ENCODE measurements at places on chromosomes 12 and 14.

DNA sequence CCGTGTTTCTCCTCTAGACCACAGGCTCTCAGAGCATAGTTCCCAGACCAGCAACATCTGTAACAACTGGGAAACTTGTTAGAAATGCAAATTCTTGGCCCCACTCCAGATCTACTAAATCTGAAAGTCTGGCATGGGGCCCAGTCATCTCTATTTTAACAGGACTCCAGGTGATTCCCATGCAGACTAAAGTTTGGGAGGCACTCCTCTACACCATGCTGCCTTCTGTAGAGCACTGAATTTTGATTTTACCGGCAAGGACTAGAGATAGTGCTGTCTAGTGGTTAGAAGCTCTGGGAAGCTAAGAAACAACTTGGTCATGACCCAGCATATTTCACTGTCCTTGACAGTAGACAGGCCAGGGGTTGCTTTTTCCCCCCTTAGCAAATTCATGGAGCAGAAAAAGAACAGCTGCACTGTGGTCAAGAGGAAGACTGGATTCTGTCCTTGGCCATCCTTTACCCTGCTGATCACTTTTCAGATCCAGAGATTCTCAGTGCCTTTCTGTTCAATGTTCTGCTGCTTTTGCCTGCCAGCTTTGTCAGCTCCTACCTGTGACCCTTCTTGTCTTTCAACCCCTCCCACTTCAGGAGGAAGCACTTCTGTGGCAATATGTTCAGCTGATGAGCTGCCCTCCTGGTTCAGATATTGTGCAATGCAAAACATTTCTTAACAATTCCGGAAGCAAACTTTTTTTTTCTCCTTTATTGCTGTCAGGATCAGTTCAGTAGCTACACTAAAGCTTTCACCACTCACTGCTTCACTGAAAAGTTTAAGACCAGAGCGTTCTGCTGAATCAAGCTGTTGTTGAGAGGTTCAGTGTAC, 133.8 kb upstream of the NUDT4 start:
- DNase-seq: no peak

- DNase-seq: no peak
Observed at GRCh38 chr12:13377698-13378097, 181.2 kb downstream of the EMP1 start.

DNA sequence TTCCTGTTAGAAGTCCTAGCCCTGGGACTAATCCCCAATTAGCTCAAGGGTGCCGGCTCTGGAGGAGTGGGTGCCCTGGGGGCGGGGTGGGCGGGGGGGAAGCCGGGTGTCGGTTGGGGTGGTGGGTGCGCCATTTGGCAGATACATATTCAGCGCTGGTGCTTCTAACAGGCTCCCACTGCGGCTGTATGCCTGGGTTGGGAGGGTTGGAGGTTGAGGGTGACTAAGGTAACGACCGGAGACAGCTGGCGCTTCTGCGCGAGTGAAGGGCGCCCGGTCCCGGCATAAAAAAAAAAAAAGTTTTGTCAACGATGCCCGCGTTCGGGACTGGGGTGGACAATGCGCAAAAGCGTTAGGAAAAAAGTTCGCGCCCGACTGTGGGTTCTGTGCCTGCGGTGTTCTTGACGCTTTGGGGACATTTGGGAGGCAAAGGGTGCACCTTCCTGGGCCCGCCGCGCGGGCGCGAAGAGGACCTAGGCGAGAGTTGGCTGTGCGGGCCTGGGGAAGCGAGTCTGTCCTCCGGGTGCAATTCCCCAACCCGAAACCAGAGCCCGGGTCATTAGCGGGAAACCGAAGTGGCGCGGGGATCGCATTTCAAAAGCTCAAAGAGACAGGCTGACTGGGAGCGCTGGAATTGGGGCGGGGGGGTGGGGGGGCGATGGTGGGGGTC, 19.2 kb downstream of the TBX3 start:
- DNase-seq: no peak

DNA sequence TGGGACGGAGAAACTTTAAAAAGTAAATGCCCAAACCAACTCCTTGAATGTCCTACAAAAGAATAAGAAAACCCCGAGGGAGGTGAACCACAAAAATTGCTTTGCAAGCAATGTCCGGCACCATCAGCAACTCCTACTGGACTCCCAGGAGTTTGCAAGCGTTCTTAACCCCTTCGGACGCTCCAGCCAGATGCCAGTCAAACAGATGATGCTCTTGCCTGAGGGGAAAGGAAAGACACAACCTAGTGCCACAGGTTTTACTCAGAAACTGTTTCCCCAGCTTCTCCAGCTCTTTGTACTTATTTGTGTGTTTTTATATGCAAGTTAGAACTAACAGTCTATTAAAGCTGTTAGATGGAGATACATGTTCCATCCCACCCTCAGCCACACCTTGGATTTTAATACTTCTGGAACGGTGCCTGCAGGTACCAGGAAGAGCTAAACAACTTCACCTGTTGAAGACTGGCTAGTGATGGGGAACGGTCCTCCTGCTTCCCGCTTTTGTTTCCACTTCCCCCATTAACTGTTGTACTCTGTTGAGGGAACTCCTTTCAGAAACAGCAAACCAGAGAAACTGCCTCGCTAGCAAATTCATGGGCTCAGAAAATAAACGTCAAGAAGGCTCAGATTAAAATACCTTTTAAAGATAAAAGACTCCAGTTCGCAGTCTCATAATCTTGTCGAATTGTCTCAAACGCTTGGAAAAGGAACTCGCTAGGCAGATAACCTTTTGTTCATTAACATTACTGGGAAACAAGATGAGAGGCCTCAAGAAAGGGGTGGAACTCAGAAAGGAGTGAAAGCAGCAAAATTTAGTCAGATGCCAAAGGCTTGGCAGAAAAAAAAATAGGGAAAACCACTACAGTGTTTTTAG, 1.1 kb upstream of the FERMT2 start:
- DNase-seq: no peak

- DNase-seq: no peak
Observed at GRCh38 chr14:68342216-68342763, 450.6 kb downstream of the ZFP36L1 start.

DNA sequence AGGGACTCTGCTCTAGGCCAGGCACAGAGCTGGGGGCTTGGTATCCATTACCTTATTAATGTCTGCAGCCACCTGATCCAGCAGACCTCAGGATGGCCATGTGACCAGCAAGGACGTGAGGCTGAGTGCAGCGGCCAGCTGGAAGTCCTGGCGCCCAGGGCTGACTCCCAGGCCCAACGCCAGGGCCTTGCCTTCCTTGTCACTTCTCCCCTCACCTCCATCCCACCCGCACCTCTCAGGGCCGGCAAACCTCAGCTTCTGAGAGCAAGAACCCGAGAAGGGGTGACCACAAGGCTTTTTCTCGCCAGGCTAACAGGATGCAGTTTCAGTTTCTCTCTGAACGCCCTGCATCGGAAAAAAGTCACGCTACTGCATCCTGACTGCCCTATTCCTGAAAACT, 15.4 kb downstream of the RAB35 start:
- no peak for DNase-seq

GRCh38 chr12:98296462-98297079, 218.8 kb upstream of the TMPO start:
- no peak for DNase-seq

DNA sequence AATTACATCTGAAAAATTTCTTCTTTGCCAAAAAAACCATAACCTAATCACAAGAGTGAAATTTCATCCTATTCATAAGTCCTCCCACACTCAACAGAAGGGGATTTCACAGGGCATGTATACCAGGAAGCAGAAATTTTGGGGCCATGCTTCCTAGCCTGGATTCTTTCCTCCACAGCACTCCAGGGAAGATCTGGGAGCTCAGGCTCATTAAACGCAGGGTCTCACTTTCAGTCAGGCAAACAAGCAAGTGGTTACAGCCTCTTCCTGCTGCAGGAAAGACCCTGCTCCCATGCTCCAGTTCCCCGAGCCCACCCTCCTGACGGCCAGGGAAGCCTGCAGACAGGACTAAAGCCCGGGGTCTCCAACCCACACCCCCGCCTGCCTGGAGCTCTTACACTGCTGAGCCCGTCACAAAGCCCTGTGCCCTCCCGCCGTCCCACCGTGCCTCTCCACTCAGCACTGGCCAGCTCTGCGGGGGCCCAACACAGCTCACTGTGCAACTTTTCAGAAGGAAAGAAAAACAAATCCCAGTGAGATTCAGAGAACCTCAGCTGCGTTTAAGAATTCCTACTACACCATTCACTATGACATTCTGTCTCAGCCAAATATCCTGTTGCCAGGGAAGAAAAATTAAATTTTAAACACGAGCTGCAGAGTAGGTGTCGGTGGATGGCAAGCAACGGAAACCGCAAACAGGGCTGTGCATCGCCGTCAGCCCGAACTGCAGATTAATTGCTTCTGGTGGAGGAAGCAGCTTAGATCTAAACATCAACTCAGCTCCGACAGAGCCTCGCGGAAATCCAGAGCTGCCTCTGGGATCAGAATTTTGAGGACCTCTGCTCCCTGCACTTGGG, 106.7 kb upstream of the SFSWAP start:
- peak; percentile 20 for DNase-seq

DNA sequence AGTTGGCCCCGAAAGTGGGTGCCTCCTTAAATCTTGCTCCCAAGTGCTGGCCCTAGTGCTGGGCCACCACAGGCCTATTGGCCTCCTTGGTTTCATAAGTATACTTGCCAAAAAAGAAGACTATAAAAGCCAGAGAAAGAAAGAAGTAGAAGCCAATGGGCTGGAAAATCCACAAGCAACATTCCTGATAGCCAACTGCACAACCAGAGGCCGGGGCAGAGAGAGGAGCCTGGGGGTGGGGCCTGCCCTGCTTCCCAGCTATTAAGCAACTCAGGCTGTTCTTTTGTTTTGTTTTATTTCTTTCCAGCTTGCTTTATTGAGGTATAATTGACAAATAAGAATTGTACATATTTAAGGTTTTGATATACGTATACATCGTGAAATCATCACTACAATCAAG, 177.2 kb upstream of the NTF3 start:
- DNase-seq: no peak

- DNase-seq: no peak
Observed at GRCh38 chr12:2353691-2354090, 300.9 kb downstream of the CACNA1C start.

- peak; percentile 57 for DNase-seq
Observed at GRCh38 chr12:52741375-52742195, 35.6 kb downstream of the KRT76 start.

- no peak for DNase-seq
Observed at GRCh38 chr12:48286665-48287064, 64.1 kb downstream of the ZNF641 start.

- DNase-seq: no peak
Observed at GRCh38 chr14:81946834-81947798, 413.5 kb upstream of the SEL1L start.

- no peak for DNase-seq
Observed at GRCh38 chr12:107329569-107330324, 236.4 kb upstream of the CRY1 start.

GRCh38 chr12:1272142-1272541, 281.1 kb downstream of the ERC1 start:
- DNase-seq: no peak

DNA sequence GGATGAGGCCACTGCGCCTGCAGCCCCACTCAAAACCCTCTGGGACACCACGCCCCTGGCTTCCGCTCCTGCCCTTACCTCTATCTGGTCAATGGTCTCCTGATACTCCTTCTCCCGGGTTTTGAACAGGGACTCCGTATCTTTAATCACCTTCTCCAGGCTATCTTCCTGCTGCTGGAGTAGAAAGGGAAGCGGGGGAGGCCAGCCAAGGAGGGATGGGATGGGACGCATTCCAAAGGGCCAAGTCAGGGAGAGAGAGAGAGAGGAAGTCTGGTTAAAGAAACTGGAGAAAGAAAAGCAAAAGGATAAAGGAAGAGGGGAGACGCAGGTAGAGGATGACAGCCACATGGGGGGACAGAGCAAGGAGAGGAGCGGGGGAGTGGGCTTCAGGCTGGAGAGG, 7.9 kb downstream of the IFFO1 start:
- no peak for DNase-seq

DNA sequence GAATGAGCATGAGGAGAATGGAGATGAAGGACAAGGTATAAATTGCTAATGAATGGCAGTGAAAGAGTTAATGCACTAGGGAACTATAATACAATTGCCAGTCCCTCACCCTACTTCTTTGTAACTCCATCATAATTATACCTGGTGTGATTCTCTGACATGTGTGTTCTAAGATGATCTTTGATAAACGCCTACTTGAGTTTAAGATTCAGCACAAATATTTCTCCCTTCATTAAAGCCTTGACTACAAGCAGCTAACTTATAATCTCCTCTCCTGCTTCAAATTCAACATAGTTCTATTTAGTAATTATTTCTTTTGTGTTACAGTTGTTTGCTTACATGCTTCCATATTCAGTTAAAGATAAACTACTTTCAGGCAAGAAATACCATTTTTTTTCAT, 9.7 kb upstream of the CLEC2A start:
- DNase-seq: no peak

GRCh38 chr14:94793901-94794300, 24.0 kb upstream of the GSC start:
- DNase-seq: no peak

DNA sequence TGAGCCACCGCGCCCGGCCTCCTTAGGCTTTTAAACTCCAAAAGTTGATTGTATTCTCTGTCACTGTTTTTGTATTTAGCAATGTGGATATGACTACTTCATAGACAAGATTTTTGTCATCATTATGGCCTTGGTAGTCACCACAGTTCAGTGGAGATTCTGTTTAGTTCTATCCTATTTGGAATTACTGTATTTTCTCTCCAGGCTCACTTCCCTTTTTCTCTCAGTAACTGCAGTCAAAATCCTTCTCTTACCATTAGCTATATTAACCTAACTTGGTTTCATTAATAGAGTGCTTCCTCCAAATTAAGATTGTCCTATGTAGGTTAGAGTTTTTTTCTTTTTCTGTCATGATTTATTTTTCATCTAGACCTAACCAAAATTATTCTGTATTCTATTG, 283.9 kb downstream of the TMTC2 start:
- no peak for DNase-seq

- DNase-seq: no peak
Observed at GRCh38 chr14:34484726-34485125, 22.7 kb upstream of the SPTSSA start.

DNA sequence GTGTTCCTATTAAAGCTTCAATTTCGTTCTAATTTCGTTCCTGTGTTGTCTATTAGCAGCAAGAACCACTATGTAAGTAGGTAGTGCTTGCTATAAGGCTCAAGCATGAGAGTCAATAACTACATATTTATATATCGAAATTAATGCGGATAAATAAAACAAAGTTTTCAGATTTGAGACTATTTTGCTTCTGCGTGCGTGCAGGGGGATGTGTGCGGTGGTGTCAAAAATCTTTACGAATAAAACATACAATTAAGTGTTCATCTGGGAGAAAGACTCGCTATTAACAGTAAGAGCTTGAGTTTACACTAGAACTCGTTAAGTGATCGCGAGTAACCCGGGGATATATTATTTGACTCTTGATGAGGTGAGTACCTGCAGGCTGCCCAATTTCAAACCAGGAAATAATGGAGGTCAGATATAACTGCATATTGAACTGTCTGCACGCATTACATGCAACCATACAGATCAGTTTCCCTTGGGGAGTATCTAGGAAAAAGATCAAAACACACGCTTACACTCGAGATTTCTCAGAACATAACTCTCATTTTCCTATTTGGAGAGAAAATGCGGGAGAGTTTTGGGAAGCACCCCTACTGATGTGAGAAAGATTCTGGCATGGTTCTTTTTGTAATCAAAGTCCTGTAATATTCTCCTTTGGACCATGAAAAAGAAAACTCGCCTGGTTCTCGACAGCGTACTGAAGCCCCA, 813 bp downstream of the TWF1 start:
- DNase-seq: no peak
